ENCODE measurements at places on chromosomes 1 and 21.

DNA sequence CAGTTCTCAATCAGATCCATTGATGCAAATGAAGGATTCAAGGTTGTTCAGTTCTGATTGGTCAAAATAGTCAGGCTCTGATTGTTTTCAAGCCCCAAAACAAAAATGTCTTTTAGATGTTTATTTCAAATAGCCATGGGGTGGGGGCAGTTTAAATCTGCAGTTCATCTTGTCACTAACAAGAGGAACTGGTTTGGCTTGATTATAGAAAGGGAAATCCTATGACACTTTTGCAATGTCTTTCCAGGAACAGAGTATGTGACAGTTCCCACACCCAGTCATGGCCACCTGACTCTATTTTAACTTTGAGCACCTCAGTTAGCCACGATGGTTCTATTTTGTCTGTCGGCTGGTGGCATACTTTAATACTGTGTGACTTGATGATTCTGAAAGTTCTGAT is 1544.1 kb downstream of the PLA2G4A start:
- DNase-seq: no peak

GRCh38 chr1:195241066-195241465 is 1367.2 kb downstream of the KCNT2 start:
- no peak for DNase-seq

DNA sequence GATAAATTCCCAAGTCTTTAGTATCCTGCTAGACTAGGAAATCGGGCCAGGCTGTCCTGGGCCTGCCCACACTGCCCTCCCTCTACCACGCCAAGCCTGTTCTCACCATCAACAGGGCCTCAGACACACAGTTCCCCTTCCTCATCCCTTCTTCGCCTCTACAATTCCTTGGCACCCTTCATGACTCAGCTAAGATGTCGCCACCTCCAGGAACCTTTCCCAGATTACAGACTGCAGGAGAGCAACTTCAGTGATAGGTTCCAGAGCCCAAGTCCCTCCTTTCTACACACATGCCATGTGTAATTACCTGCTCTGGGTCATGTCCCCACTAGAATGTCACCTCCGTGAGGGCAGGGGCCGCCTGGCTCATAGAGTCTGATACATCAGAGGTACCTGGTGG is 3.3 kb downstream of the RIMS3 start:
- DNase-seq: no peak

- no peak for DNase-seq
These were observed 65.7 kb upstream of the APP start for GRCh38 chr21:26236281-26236680.
